Stimulated activated CD8-positive, alpha-beta memory T cell treated with anti-CD3 and anti-CD28 coated beads, Interleukin-7, amount 100 ng/mL, for 1 hour (primary cell): ENCODE measurements at places on chromosomes 4 and X.

DNA sequence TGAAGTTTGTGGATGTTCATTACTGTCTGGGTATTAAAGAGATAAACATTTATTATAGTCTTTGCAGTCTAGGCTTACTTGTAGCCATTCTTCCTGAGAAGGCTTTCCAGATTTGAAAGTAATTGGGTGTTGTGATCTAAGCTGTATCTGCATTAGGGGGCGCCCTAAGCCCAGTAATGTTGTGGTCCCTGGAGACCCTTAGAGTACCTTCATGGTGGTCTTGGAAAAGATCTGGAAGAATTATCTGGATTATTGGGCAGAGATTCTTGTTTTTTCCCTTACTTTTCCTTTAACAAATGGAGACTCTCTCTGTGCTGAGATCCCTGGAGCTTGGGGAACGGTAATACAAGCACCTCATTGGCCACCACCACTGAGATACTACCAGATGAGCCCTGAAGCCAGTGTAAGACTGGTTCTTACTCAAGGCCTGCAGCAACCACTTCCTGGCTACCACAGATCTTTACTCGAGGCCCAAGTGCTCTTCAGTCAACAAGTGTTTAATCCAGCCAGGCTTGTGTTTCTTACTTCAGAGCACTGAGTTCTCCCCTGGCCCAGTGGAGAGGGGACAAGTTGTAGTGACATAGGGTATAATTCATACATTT lies 63.1 kb downstream of the RTL3 start:
- DNase-seq: no peak

DNA sequence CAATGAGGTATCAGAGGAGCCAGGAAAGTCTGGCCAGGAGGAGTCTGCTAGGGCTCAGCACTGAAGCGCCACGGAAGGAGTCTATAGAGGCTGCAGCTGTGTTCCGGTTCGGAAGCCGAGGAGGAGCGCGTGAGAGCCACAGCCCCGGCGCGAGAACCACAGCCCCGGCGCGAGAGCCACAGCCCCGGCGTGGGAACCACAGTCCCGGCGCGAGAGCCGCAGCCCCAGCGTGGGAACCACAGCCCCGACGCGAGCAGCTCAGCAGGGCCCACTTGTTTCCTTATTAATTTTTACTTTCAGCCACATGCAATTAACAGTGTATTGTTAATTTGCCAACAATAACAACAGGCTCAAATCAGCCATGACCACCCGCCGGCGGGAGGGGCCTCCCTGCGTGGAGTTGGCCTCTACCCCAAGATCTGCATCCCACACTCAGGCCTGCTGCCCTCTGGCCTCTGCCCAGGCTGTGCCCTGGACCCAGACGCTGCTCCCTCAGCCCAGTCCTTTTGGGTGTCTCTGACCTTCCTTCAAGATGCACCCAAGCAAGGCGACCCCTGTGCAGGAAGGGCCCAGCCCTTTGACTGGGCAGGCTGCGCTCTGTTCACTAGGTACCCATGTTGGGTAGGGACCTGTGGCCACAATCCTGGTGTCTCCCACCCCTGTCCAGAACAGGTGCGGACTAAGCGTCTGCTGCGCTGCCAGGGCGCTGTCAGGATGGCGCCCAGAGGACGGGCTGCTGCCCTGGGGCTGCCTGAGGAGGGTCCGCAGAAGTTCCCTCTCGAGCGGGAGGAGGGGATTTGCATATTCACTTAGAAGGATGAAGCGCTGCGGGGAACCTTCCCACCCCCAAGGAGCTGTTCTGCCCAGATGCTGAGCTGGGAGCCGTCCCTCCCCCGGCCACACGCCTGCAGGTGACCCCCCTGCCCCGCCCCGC lies 113.8 kb downstream of the ADRA2C start:
- no peak for DNase-seq

- no peak for DNase-seq
These were observed 30.4 kb downstream of the ELF4 start for GRCh38 chrX:130079824-130080406.

DNA sequence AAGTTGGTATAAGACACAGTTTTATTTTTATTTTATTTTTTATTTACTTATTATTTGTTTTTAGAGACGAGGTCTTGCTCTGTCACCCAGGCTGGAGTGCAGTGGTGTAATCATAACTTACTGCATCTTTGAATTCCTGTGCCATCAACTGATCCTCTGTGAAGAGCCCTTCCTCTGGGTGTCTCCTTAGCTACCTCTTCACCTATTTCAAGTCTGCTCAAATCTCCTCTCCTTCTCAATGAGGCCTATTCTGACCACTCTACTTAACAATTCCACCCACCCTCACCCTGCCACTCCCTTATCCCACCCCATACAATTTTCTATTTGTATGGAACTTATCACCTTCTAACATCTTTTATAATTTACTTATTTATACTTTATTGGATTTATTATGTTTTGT lies 183.4 kb downstream of the PPP3CA start:
- DNase-seq: no peak

DNA sequence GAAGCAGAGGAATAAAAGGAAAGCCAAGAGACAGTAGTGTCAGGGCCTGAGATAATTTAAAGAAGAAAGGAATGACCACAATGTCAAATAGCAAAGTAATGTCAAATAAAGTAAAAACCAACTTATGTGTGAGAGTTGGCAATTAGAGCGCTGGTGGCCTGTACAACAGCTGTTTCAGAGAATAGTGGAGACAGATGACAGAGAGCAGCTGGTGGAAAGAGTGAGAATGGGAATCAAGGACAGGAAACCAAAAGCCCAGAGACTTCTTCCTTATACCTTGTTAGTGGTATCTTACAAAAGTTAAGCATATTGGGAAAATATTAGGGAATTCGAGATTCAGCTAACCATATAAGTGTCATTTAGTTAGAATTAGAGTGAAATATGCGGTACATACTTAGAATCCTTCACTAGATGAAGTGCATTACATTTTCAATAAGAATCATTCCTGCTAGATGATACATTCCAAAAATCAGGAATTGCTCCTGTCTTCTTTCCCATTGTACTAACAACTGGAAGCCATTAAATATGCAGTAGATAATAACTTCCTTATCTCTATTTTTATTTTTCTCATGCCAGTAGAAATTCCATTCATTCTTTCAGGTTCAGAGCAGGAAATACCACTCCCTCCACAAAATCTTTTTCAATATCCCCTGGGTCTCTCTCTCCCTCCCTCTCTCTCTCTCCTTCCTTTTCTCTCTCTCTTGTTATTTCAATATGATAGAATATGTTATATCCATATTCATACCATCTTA lies 525.4 kb downstream of the CENPC start:
- no peak for DNase-seq

DNA sequence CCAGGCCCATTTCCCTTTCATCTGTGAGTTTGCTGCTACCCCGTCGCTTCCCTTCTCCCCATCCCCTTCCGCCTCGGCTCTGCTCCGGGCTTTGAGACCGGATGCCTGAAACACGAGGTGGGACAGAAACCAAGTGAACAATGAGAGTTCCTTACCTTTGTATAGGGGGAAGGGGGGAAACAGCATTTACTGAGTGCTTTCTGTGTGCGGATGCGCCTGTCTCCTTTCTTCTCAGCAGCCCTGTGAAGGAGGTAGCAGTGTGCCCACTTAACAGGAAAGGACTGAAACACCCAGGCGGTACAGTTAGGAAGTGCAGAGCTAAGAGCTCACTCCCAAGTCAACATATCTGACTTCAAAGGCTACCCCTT lies 43.2 kb upstream of the TMSB15B start:
- DNase-seq: no peak
